ENCODE measurements at places on chromosomes 11 and 22.

DNA sequence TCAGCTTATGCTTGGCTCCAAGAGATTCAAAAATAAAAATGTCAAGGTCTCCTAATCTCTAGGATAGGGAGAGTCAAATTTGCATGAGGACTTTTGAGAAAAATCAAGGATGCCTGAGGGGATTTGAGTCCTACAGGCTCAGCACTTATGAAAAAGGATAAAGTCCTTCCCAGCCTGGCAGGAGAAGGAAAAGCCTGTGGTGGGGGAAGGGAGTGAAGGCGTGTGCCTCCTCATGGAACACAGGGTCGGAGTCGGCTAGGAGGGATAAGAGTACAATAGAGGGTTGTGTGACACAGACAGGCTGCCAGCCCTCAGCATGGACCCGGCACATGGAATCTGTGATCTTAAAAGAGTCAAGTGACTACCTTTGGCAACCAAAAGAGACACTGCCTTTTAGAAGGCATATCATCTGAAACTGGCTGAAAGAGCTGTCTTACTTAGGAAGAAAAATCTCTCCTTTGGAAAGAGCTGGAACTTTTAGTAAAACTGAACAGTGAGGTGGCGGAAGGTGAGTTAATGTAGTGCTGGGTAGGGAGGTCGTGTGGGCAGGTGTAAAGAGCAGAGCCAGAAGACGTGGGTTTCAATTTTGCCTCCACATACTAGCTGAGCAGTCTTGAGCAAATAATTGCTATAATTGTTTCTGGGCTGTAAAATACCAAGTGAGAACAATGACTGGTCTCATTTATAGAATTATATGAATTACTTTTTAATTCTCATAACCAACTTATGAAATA, 58.8 kb upstream of the RDX start:
- no peak for DNase-seq

DNA sequence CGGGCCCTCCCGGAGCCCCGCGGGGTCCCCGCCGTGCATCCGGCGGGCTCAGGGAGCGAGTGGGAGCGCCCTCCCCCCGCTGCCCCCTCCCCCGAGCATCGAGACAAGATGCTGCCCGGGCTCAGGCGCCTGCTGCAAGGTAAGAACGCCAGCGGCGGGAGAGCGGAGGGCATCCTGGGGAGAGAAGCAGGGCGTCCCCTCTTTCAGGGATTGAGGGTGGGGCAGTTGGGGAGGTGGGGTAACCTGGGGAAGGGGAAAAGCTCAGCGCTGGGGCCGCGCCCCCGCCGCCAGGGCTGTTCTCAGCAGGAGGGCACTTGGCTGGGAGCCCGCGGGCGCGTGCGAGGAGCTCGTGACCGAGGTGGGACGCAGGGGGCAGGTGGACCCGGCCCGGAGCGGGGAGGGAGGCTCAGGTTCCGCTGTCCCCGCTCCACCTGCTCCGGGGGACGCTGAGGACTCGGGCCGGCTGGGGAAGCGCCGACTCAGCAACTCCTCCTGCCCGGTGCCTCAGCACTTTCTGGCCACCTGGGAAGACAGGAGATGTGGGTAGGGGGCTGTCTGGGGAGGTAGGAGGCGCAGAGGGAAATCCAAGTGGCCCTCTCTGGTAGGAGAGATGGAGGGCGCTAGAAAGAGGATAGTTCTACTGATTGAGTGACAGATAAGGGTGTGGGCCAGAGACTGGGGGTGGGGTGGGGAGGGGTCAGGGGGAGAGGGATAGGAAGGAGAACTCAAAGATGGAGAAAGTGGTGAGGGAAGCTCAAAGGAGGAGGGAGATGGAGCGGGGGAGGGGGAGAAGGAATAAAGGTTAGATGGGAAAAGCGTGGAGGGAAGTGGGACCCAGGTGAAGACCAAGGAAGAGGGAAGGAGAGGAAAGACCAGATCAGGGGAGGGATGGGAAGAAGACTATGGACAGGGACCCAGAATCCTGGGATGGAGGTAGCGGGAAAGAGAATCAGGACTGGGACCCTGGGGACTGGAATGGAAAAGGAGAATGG, 726 bp downstream of the RTN4RL2 start:
- DNase-seq: no peak

- DNase-seq: peak; percentile 87
Observed at GRCh38 chr22:45240810-45241631, at the start of gene KIAA0930. Gene KIAA0930, minus strand, starts transcription at chr22:45240894. Its CDS starts 191 bp downstream, at chr22:45240703.

DNA sequence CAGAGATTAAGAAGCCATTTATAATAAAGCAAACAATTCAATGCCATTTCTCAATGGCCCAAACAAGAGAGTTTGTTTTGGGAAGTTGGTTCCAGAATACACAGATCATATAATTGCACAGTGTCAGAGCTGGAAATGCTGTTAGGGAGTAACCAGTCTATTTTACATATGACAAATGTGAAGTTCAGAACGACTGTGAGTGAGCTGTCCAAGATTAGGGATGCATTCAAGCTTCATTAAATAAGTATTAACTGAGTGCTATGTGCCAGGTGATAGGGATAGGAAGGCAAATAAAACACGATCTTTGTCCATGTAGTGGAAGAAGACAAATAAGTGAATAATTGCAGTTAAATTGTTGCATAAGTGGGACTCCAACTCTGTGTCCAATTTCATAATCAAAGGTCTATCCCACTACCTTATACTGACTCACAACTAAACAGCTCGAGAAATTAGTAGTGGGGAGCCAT, 33.1 kb upstream of the PICALM start:
- no peak for DNase-seq

GRCh38 chr22:48489551-48490499, 1337.8 kb downstream of the BRD1 start:
- no peak for DNase-seq

DNA sequence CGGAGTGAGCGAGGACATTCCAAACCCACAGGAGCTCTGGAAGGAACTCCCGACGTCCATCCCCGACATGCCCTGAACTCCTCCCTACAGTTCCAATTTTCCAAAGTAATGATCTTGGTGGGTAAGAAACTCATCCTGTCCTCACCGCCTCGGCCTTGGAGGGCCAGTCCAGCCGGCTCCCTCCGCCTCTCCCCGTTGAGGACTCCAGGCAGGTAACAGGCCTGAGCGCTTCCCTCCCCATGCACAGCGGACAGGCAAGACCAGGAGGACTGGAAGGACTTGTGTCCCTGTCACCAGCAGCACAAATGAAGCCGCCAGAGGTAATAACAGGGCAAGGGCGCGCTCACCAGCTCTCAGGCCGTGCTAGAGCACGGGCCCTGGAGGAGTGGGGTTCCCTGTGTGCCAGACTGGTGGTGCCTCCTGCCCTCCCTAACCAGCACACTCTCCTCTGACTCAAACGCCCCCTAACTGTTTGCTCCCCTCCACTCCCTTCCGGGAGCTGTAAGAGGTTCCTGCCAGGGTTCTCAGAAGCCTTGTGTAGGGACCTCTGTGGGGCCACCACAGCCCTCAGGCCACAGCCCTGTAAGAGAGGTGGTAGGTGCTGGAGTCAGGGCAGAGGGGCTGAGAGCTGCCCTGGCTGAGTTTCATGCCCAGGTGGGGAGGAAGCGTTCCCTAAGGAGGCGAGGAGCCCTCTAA, 17.1 kb downstream of the OVOL1 start:
- no peak for DNase-seq

GRCh38 chr22:46499805-46500189, 37.6 kb downstream of the CELSR1 start:
- DNase-seq: no peak

GRCh38 chr22:26563022-26563421, 26.9 kb downstream of the TPST2 start:
- no peak for DNase-seq

DNA sequence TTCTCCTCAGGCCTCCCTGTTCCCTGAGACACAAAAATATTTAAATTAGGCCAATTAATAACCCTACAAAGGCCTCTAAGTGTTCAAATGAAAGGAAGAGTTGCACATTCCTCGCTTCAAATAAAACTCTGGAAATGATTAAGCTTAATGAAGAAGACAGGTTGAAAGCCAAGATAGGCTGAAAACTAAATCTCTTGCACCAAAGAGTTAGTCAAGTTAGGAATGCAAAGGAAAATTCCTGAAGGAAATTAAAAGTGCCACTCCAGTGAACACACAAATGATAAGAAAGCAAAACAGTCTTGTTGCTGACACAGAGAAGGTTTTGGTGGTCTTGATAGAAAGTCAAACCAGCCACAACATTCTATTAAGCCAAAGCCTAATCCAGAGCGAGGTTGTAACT, 574.4 kb downstream of the OPCML start:
- DNase-seq: no peak

DNA sequence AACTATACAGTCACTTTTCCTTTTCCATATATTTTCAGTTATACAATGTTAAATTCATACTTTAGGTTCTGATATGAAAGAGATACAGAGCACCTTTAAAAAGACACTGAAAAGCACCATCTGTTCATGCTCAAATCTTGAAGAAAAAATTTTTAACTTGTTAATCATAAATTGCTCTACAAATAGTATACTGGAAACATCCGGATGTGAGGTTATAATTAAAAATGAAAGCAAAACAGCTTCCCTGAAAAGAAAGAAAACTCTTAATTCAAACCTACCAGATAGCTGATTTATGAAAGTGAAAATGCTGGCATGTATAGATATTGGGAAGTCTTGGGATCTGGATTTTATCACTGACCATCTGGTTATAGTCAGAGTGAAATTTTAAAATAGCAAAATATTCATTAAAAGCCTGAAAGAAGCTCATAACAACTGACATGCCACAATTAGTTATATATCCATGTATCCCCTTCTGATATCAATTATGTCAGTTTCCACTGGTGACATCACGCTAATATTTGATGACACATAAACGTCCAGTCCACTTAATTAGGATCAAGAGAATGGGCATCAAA, 740.0 kb downstream of the DLG2 start:
- no peak for DNase-seq

DNA sequence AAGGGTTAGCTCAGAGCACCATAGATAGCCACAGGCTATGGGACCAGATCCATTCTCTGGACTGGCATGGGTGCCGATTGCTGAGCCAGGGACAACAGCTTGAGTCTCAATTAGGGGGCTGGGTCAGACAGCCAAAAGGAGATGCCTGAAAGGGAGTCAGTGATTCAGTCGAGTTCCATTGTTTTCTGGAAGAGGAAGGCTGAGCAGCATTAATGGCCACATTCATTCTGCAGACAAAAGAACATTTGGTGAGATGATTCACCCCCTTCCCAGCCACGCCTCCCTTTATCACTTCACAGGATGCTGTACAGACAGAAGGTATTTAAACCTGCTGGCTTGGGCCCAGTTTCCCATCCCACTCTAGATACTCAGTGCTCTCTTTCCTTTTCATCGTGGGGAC, 131.9 kb downstream of the ADAMTS15 start:
- peak; percentile 61 for DNase-seq

GRCh38 chr22:24016156-24016555, 5.1 kb downstream of the CABIN1 start:
- no peak for DNase-seq

- no peak for DNase-seq
Observed at GRCh38 chr22:41564563-41564962, 3.8 kb downstream of the CSDC2 start.

DNA sequence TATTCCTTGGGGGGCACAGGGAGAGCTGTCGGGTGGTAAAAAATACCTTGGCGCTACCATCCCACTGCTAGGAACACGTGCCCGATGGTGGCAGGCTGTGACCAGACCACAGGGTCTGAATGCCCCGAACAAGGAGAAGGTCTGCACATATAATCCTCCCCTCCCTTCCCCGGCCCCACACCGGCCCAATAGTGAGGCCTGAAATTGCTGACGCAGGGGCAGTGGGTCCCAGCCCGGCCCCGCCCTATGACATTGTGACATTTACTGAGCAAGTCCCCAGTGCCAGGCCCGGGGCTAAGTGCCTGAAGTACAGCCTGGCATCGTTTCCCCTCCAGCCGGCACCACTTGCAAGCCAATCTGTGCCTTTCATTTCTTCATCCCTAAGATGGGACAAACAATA, 19.5 kb downstream of the MN1 start:
- DNase-seq: no peak

DNA sequence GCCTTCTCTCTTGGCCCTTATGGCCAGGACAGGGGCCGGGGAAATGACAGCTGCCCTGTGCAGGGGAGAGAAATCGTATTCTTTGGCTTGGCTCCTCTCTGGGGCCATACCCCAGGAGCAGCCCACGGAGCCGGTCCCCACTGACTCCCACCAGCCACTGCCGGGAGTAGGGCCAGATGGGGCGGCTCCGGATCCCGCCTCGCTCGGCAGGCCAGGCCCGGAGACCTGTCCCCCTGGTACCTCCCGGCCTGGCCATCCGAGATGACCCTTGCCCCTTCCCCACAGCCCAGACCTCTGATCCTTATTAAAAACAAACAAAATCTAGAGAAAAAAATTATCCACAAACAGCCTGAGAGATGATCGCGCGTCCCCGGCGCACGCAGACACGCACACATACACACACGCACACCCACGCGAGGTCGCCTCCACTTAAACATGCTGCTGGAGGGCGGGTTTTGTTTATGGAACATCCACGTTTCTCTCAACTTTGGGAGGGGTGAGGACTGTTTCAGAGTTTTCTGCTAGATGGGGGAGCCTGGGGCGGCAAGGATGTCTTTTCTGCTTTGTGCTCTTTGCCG, 59.1 kb downstream of the IGLL1 start:
- peak; percentile 42 for DNase-seq

DNA sequence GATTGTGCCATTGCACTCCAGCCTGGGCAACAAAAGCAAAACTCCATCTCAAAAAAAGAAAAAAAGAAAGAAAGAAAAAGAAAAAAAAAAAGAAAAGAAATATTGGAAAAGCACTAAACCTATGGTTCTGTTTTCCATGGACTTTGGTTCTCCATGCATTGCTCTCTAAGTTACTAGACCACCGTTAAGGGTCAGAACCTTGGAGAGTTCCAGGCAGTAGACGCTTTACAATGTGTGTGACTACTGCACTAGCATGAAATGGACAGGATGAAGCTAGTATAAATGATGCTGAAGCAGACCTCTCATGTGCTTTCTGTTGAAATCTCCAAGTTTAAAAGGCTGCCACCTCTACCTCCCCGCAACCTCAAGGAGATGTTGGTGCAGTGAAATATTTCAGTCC, 63.5 kb downstream of the SIK2 start:
- DNase-seq: no peak

DNA sequence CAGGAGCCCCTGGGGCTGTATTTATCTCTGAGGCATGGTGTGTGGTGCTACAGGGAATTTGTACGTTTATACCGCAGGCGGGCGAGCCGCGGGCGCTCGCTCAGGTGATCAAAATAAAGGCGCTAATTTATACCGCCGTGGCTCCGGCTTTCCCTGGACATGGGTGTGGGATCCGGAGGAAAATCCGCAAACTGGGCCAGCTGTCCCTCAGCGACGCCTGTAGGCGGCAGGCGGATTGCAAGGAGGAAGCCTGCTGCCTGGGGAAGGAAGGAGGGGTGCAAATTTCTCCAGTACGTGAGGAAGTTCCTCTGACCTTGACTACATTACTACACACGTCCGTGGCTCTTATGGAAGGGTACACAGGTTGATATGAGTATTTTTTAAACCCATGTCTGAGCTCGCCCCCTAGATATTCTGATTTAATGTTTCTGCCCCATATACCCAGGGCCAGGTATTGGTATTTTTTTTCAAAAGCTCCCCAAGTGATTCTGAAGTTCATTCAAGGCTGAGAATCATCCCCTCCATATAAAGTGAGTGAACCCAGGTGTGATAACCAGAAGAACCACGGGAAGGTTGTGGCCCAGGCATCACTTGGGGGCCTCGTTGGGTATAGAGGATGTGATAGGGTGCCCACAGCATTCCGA, 2.8 kb downstream of the MYOD1 start:
- DNase-seq: no peak

- no peak for DNase-seq
Observed at GRCh38 chr11:123452794-123453193, 22.7 kb downstream of the GRAMD1B start.

GRCh38 chr11:20937826-20938225, 268.4 kb downstream of the NELL1 start:
- no peak for DNase-seq

GRCh38 chr22:42792909-42793847, 63.9 kb downstream of the ARFGAP3 start:
- no peak for DNase-seq

- no peak for DNase-seq
Observed at GRCh38 chr11:119103793-119104192, 2.1 kb upstream of the DPAGT1 start.
